NB4 (cell line): ENCODE measurements at places on chromosomes 13 and 19.

- DNase-seq: no peak
Observed at GRCh38 chr19:38977445-38978325, 2.1 kb upstream of the FBXO17 start.

GRCh38 chr19:6109947-6110346 is 353 bp downstream of the RFX2 start:
- DNase-seq: no peak

GRCh38 chr13:94967183-94968039 is 255.1 kb upstream of the SOX21 start:
- peak; percentile 21 for DNase-seq

DNA sequence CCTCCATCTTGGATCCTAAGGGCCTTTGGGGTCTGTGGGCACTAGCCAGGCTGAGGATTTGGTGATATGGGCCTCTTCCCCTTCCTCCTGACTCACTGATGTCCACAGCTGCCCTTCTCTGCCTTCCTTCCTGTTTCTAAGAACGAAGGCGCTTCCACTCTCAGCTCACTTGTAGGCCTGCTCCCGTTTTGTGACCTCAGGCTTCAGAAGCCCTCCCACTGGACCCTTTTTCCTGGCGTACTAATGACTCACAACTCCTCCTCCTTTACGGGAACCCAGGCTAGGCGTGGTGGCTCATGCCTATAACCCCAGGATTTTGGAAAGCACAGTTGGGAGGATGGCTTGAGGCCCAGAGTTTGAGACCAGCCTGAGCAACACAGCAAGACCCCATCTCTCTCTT is 55.6 kb downstream of the TMED1 start:
- DNase-seq: peak; percentile 92

- DNase-seq: peak; percentile 50
Observed at GRCh38 chr19:45607071-45608029, 5.3 kb upstream of the GPR4 start.

GRCh38 chr19:28691683-28692082 is 521.3 kb downstream of the UQCRFS1 start:
- no peak for DNase-seq

DNA sequence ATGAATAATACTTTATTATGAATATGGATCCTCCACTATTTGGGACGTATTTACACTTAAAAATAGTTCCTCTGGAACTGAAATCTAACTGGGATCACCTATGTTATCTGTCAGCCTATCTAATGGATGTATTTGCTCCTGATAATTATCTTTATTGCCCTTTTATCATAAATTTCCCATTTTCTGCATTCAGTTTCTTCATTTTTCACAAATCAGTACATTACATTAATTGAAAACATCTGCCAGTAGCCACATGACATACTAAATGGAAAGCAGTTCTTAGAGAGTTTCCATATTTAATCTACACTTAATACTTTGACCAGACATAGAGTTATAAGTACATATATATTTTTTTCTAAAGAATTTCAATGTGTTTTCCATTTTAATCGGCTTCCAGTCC is 888.8 kb downstream of the SLITRK6 start:
- no peak for DNase-seq

DNA sequence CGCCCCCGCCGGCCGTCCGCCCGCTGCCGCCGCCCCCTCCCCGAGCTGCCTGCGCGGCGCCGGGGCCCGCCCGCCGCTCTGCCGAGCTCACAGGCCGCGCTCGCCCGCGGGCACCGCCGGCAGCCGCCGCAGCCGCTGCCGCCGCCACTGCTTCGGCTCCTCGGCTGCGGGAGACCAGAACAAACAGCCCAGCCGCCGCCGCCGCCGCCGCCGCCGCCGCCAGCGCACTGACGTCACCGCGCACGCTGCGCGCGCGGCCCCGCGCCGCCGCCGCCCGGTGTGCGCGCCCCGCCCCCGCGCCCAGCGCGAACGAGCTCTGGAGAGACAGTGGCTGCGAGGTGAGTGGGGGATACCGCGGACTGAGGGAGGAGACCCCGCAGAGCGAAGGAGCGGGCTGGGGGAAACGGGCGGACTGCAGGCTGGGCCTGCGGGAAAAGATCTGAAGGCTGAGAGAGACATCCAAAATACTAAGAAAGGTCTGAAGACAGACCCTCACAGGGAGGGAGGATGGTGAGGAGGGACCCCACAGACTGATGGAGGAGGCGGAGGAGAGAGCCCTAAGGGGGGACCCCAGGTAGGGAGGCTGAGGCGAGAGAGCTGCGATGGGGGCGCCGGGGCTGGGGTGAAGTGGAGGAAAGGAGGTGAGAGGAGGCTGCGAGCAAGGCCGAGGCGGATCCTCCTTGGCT is at the start of gene BRD4:
Gene BRD4 (minus strand): TSS at position 229 of the 686 bp plus-strand sequence. CDS start 59,440 bp downstream, outside the sequence.
- DNase-seq: peak; percentile 68
